ENCODE measurements at places on chromosomes 5 and 9. TPM values are rescaled to one million over a fixed set of nuclear protein-coding genes. Genes with fewer than 3 reads are reported as not detected.

C9orf43 gene
- 0.69 TPM for total RNA-seq

OCLN gene
- total RNA-seq = 12.0 TPM

CDH6 gene
- total RNA-seq = 43.4 TPM

SMC5 gene
- 31.6 TPM for total RNA-seq

DOCK2 gene
- 8.1 TPM for total RNA-seq

STKLD1 gene
- total RNA-seq = 3.0 TPM

NCS1 gene
- total RNA-seq = 259 TPM

CNTNAP3B gene
- 39.7 TPM for total RNA-seq

TUSC1 gene
- 11.5 TPM for total RNA-seq

SPATA31E1 gene
- not detected for total RNA-seq

ZNF462 gene
- total RNA-seq = 89.7 TPM

PTPRD gene
- total RNA-seq = 248 TPM

CCDC180 gene
- total RNA-seq = 16.1 TPM

FBP2 gene
- total RNA-seq = 0.23 TPM

LRRC70 gene
- 4.8 TPM for total RNA-seq

CARTPT gene
- 2.3 TPM for total RNA-seq

HSPB3 gene
- total RNA-seq = not detected

FCN2 gene
- total RNA-seq = not detected

IL33 gene
- 17.5 TPM for total RNA-seq

PCDHAC2 gene
- 47.1 TPM for total RNA-seq

TNC gene
- 112 TPM for total RNA-seq

EDIL3 gene
- total RNA-seq = 114 TPM

IFNA2 gene
- not detected for total RNA-seq

GPX3 gene
- 9.0 TPM for total RNA-seq

SLC34A1 gene
- total RNA-seq = not detected

ZNF189 gene
- total RNA-seq = 48.4 TPM

PLPPR1 gene
- 152 TPM for total RNA-seq

GLT6D1 gene
- not detected for total RNA-seq

FABP6 gene
- 14.8 TPM for total RNA-seq

JMY gene
- total RNA-seq = 29.8 TPM

CDH12 gene
- total RNA-seq = 32.1 TPM

WDR38 gene
- 2.1 TPM for total RNA-seq

TJP2 gene
- 16.1 TPM for total RNA-seq

HNRNPH1 gene
- 668 TPM for total RNA-seq

TSLP gene
- 0.23 TPM for total RNA-seq

C5orf52 gene
- not detected for total RNA-seq

BTNL3 gene
- total RNA-seq = not detected

FGF1 gene
- total RNA-seq = 22.4 TPM

DIRAS2 gene
- 97.1 TPM for total RNA-seq

C9orf50 gene
- 0.23 TPM for total RNA-seq

GHR gene
- total RNA-seq = 6.0 TPM

GRM6 gene
- total RNA-seq = 0.23 TPM

ANKHD1 gene
- 88.6 TPM for total RNA-seq

SHOC1 gene
- not detected for total RNA-seq

CTNNAL1 gene
- total RNA-seq = 13.4 TPM

TMED7 gene
- total RNA-seq = 125 TPM

OR1J2 gene
- not detected for total RNA-seq

DMRTA1 gene
- total RNA-seq = 0.92 TPM

SV2C gene
- total RNA-seq = 34.4 TPM

RIMOC1 gene
- 37.1 TPM for total RNA-seq

ANKH gene
- 50.3 TPM for total RNA-seq

SLC25A2 gene
- 0.23 TPM for total RNA-seq

SEMA6A gene
- total RNA-seq = 59.1 TPM

CCT5 gene
- 259 TPM for total RNA-seq

Data from diencephalon (tissue), 1 donor.